ENCODE measurements at places on chromosomes 7 and 10. TPM values are rescaled to one million over a fixed set of nuclear protein-coding genes. Genes with fewer than 3 reads are reported as not detected.

The OPN1SW gene
- total RNA-seq: not detected

The ITIH2 gene
- not detected for total RNA-seq

GRCh38 chr10:24973163-24973562, 20.8 kb upstream of the PRTFDC1 start:
- no peak for DNase-seq

The FBXO24 gene
- total RNA-seq: 0.54 TPM

The EZH2 gene
- total RNA-seq: 15.0 TPM

The ADAM22 gene
- total RNA-seq: 2.4 TPM

GRCh38 chr10:133000648-133001047, 58.3 kb upstream of the CFAP46 start:
- no peak for DNase-seq

GRCh38 chr7:44161371-44161770, 20.2 kb upstream of the MYL7 start:
- DNase-seq: no peak

- DNase-seq: peak; percentile 93
Measured at GRCh38 chr10:108358912-108359311, 1194.4 kb upstream of the SORCS1 start.

The SYNPO2L gene
- total RNA-seq: not detected

DNA sequence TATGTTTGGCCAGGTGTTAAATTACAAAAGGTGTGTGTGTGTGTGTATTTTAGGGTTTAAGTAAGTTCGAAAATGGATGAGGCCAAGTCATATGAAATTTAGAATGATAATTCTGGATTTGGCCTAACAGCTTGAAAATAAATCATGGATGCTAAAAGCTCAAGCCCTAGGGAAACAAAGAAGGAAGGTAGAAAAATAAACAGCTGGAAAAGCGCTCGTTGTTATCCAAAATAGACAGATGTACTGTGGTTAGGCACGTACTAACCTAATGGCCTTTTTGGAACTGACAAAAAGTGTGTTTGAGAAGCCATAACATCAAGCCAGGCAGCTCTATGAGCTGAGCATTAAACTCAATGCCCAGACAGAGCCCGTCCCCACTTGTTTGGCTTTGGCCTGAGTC, 17.5 kb upstream of the PALS2 start:
- DNase-seq: no peak

DNA sequence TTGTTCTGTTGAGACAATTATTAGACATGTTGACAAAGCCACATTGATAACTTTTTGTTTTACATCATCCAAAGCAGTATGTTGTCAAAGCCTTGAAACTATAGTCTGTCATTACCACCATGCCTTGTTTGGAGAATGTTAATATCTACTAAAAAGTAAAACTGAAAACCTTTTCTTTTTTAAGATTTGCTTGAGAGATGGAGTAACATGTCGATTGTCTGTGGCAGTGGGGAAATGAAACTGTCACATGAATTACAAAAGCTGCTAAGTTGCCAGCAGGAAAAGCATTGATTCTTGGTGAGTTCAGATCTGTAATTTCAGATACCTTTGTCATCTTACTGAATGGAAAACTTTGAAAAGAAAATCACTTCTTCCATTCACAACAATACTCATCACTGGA, 69.1 kb downstream of the TFPI2 start:
- DNase-seq: no peak

The BEND7 gene
- 3.2 TPM for total RNA-seq
